CD4-positive, alpha-beta memory T cell (primary cell): ENCODE measurements at places on chromosomes 7 and 10.

GRCh38 chr10:127592586-127592985 lies 43.5 kb downstream of the NPS start:
- H3K36me3 ChIP-seq: no peaks in the 10 kb centered on the region
- DNase-seq: no peak
- no peak overlapping the region for H3K4me3 ChIP-seq
- H3K4me1 ChIP-seq: no peaks in the 10 kb centered on the region

DNA sequence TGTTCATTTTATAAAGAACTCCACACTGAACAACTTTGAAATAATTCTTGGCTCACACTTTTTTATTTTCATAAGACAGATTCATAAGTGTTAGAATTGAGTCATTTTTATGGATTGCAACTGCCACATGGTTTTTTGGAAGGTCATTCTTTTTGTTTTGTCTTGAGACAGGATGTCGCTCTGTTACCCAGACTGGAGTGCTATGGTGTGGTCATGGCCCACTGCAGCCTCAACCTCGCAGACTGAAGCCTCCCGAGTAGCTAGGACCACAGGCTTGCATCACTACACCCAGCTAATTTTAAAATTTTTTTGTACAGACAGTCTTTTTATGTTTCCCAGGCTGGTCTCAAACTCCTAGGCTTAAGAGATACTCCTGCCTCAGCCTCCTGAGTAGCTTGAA lies 20.3 kb downstream of the BMS1 start:
- no peak for DNase-seq
- H3K27me3 ChIP-seq: no peaks in the 10 kb centered on the region
- H3K27ac ChIP-seq: no peak overlapping the region
- H3K4me3 ChIP-seq: no peak overlapping the region
- peaks cover 54% of the 10 kb centered on the region for H3K36me3 ChIP-seq

GRCh38 chr7:26295015-26295414 lies 3.4 kb downstream of the SNX10 start:
- H3K4me1 ChIP-seq: peaks cover 32% of the 10 kb centered on the region
- peaks cover 3% of the 10 kb centered on the region for H3K36me3 ChIP-seq
- H3K27me3 ChIP-seq: no peaks in the 10 kb centered on the region
- H3K4me3 ChIP-seq: no peak overlapping the region
- H3K27ac ChIP-seq: no peak overlapping the region

- no peak for DNase-seq
- peaks cover 38% of the 10 kb centered on the region for H3K4me1 ChIP-seq
- H3K27me3 ChIP-seq: no peaks in the 10 kb centered on the region
- H3K27ac ChIP-seq: no peak overlapping the region
- no peaks in the 10 kb centered on the region for H3K36me3 ChIP-seq
Measured at GRCh38 chr10:92571649-92572048, 2.2 kb downstream of the IDE start.

DNA sequence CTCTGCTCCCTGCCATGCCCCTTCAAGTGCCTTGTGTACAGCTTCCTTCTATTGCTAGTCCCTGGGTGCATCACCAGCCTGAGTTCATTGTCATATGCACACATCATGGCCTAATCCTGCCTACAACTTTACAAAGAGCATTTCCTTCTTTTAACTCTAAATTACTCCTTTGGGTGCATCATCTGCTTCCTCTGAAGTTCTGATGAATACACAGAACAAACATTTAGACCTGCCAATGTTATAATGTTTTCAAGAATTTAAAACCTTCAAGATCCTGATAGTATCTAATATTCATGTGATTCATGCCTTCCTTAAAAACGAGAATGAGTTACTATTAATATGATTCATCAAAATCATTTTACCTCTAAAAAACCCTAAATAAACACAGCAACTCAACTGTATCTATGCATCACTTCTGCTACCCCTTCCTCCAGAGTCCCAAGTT lies 357.1 kb downstream of the MAGI2 start:
- no peak overlapping the region for H3K27ac ChIP-seq
- H3K4me3 ChIP-seq: no peak overlapping the region
- no peaks in the 10 kb centered on the region for H3K4me1 ChIP-seq
- DNase-seq: no peak
- no peaks in the 10 kb centered on the region for H3K27me3 ChIP-seq
- no peaks in the 10 kb centered on the region for H3K36me3 ChIP-seq

DNA sequence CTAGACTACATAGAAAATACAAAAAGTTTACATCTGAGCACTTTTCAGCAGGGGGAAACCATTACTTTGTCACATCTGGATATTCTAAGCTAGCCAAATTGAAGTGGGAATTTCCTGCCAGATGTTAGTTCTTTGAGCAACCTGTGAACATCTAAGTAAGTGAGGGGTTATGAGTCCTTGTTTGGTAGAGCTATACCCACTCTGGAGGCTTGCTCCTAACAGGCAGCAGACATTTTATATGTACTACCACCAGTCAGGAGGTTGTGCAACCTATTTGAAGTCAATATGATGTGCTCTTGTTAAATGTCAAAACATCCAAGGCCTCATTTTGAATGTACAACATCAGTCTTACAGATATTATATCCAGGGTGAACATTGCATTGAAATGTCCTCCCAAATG lies 143.3 kb upstream of the KAT6B start:
- no peak overlapping the region for H3K27ac ChIP-seq
- DNase-seq: no peak
- H3K27me3 ChIP-seq: no peaks in the 10 kb centered on the region
- no peaks in the 10 kb centered on the region for H3K36me3 ChIP-seq

GRCh38 chr10:101997803-101998202 lies 58.2 kb downstream of the ARMH3 start:
- H3K4me3 ChIP-seq: no peak overlapping the region
- H3K27me3 ChIP-seq: no peaks in the 10 kb centered on the region
- H3K4me1 ChIP-seq: peaks cover 9% of the 10 kb centered on the region

GRCh38 chr7:111839261-111839660 lies 277.0 kb upstream of the IMMP2L start:
- no peak for DNase-seq
- no peaks in the 10 kb centered on the region for H3K27me3 ChIP-seq
- H3K4me3 ChIP-seq: no peak overlapping the region
- no peaks in the 10 kb centered on the region for H3K4me1 ChIP-seq

DNA sequence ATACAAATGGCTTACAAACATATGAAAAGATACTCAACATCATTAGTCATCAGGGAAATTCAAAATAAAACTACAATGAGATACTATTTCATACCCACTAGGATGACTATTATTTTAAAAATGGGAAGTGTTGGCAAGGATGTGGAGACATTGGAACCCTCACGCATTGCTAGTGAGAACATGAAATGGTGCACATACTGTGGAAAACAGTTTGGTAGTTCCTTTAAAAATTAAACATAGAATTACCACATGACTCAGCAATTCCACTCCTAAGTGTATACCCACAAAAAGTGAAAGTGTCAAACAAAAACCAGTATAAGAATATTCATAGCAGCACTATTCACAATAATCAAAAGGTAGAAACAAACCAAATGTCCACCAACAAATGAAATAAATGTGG lies 48.5 kb upstream of the SHTN1 start:
- no peaks in the 10 kb centered on the region for H3K27me3 ChIP-seq
- no peaks in the 10 kb centered on the region for H3K36me3 ChIP-seq
- no peak overlapping the region for H3K4me3 ChIP-seq
- no peak for DNase-seq
- no peaks in the 10 kb centered on the region for H3K4me1 ChIP-seq

- DNase-seq: no peak
- no peak overlapping the region for H3K4me3 ChIP-seq
- no peak overlapping the region for H3K27ac ChIP-seq
- H3K4me1 ChIP-seq: no peaks in the 10 kb centered on the region
- no peaks in the 10 kb centered on the region for H3K27me3 ChIP-seq
Measured at GRCh38 chr10:20446561-20447193, 450.4 kb downstream of the NEBL start.

GRCh38 chr10:95896071-95896850 lies 11.5 kb upstream of the CC2D2B start:
- no peak overlapping the region for H3K27ac ChIP-seq
- no peaks in the 10 kb centered on the region for H3K4me1 ChIP-seq
- DNase-seq: no peak
- H3K27me3 ChIP-seq: no peaks in the 10 kb centered on the region
- no peak overlapping the region for H3K4me3 ChIP-seq

DNA sequence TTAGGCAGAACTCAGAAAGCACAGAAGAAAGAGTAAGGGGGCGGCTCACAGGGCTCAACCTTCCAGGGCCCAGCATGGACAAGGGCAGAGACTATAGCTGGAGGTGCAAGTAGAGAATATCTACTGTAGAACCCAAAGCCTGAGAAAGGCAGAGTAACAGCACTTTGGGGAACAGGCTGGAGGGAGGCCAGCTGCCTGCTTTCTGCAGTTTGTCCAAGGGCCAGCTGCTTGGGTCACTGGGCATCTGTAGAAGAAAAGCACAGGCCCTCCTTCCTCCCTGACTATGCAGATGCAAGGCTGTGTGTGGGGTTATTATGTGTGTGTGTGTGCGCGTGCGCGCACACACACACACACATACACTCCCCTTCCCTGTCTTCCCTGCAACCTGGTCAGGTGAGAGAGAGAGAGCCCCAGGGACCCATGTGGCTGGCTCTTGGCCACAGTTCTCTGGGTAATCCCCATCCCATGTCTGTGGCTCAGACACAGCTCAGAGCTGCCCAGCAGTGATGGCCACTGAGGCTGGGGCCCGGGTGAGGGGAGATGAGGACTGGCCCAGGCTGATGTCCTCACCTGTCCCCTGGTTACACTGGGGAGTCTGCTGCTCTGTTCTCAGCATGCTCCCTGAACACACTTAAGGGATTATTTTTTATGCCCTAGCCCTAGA lies 9.0 kb downstream of the ADRA2A start:
- no peak overlapping the region for H3K27ac ChIP-seq
- H3K36me3 ChIP-seq: no peaks in the 10 kb centered on the region
- H3K27me3 ChIP-seq: no peaks in the 10 kb centered on the region
- H3K4me1 ChIP-seq: no peaks in the 10 kb centered on the region
- H3K4me3 ChIP-seq: no peak overlapping the region

GRCh38 chr7:148535217-148535616 lies 55.3 kb upstream of the C7orf33 start:
- no peak for DNase-seq
- no peaks in the 10 kb centered on the region for H3K36me3 ChIP-seq
- H3K4me1 ChIP-seq: no peaks in the 10 kb centered on the region
- no peaks in the 10 kb centered on the region for H3K27me3 ChIP-seq

GRCh38 chr7:29754874-29755490 lies 51.3 kb upstream of the WIPF3 start:
- DNase-seq: no peak
- H3K27ac ChIP-seq: no peak overlapping the region
- no peaks in the 10 kb centered on the region for H3K4me1 ChIP-seq

DNA sequence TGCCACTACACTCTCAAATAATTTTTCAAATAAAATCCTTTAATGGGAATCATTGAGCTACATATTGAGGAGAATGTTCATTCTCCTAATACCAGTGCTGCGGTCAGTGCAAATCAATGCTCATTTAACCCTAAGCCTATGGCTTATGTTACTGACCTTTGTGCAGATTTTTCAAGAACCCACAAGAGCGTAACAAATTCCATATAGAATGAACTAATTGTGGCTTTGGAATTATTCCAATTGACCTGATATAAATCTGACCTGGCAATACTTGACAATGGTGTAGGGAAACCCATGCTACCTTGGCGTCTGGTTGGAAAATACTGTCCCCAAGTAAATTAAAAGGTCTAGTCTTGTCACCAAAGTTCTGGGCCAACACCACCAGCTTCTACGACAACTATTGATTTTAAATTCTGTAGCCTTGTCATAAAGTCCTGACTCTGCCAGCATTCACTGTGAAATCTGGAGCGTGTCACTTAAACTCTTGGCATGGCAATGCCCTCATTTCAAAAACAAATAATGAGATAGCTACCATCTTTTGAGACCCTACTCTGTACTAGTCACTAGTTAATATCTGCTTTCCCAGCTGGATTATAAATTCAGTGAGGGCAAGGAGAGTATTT lies 320.9 kb downstream of the AHR start:
- no peaks in the 10 kb centered on the region for H3K4me1 ChIP-seq
- H3K27me3 ChIP-seq: no peaks in the 10 kb centered on the region
- no peak overlapping the region for H3K4me3 ChIP-seq
- no peak for DNase-seq

GRCh38 chr10:11245510-11245909 lies 227.8 kb downstream of the CELF2 start:
- peaks cover 42% of the 10 kb centered on the region for H3K36me3 ChIP-seq
- H3K27me3 ChIP-seq: no peaks in the 10 kb centered on the region
- H3K4me3 ChIP-seq: no peak overlapping the region
- H3K27ac ChIP-seq: peak overlapping the region; percentile 29
- no peak for DNase-seq

DNA sequence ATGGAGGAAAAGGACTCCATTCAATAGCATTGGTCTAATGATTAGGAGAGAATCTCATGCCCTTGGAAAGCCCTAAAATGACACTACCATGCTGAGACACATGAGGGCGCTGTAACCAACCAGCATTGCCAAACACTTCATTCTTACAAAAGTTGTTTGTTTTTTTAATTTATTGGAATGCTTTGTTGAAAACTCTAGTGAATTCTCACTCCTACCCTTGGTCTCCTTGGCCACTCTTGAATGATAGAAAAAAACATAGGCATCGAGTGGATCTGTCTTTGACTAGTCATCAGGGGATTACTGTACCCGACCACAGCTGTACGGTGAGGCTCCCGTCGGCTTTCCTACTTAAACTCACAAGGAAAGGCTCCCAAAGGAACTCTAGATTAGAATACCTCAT lies 29.3 kb upstream of the ADD3 start:
- no peaks in the 10 kb centered on the region for H3K27me3 ChIP-seq
- no peaks in the 10 kb centered on the region for H3K4me1 ChIP-seq
- DNase-seq: peak; percentile 51
- no peak overlapping the region for H3K27ac ChIP-seq
- H3K36me3 ChIP-seq: no peaks in the 10 kb centered on the region
- no peak overlapping the region for H3K4me3 ChIP-seq

DNA sequence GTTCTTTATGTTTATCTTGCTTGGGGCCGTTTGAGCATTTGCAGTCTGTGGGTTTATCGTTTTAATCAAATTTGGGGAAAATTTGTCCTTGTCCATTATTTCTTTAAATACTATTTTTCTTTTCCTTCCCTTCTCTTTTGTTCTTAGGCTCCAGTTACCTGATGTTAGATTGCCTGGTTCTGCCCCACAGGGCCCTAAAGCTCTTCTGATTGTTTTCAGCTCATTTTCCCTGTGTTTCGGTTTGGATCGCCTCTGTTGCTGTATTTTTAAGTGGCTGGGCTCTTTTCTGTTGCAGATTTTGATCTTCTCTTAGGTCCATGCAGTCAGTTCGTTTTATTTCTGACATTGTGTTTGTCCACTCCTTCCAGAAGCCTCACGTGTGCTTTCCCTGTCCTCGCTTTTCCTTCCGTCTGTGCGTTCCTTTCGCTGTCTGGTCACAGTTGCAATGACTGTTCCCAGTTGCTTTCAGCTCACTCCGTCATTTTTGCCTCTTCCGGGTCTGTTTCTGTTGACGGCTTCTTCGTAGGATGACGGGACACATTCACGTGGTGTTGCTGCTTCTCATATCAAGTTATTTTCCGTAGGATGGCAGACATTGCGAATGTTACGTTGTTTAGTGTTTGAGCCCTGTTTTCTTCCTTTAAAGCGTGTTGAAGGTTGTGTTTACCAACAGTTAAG lies 111.4 kb downstream of the INPP5A start:
- no peaks in the 10 kb centered on the region for H3K27me3 ChIP-seq
- H3K27ac ChIP-seq: no peak overlapping the region
- no peaks in the 10 kb centered on the region for H3K4me1 ChIP-seq

GRCh38 chr10:44990302-44990655 lies 10.4 kb upstream of the ZNF22 start:
- H3K27ac ChIP-seq: no peak overlapping the region
- no peaks in the 10 kb centered on the region for H3K36me3 ChIP-seq
- peaks cover 7% of the 10 kb centered on the region for H3K4me1 ChIP-seq
